ENCODE measurements at places on chromosomes 5 and 9. TPM values are rescaled to one million over a fixed set of nuclear protein-coding genes. Genes with fewer than 3 reads are reported as not detected.

Gene CCNJL
- total RNA-seq: 6.5 TPM

Gene NLN
- total RNA-seq: 32.0 TPM

Gene BARHL1
- total RNA-seq: not detected

Gene UBLCP1
- 26.4 TPM for total RNA-seq

DNA sequence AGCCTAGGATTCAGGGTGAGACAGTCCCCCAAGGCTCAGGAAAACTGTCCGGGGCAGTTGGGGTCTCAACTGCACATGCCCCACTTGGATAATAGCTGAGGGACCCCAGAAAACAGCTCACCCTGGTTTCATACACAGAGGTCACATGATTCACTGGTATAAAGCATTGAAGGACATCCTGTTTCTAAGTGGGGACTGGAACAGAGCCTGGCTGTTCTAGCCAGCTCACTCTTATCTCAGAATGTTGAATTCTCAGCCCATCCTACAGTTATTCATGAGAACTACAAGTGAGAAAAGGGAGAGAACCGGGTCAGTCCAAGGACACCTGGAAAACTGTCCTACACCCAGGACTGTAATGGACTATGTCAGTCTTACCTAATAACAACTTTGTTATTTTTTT lies 170.9 kb downstream of the FGF1 start:
- no peak for DNase-seq

Data from SJCRH30 (cell line).